Activated CD4-positive, alpha-beta T cell treated with anti-CD3 and anti-CD28 coated beads, Interleukin-2, amount 50 U/mL, for 1 hour (primary cell): ENCODE measurements at places on chromosomes 2 and 18.

DNA sequence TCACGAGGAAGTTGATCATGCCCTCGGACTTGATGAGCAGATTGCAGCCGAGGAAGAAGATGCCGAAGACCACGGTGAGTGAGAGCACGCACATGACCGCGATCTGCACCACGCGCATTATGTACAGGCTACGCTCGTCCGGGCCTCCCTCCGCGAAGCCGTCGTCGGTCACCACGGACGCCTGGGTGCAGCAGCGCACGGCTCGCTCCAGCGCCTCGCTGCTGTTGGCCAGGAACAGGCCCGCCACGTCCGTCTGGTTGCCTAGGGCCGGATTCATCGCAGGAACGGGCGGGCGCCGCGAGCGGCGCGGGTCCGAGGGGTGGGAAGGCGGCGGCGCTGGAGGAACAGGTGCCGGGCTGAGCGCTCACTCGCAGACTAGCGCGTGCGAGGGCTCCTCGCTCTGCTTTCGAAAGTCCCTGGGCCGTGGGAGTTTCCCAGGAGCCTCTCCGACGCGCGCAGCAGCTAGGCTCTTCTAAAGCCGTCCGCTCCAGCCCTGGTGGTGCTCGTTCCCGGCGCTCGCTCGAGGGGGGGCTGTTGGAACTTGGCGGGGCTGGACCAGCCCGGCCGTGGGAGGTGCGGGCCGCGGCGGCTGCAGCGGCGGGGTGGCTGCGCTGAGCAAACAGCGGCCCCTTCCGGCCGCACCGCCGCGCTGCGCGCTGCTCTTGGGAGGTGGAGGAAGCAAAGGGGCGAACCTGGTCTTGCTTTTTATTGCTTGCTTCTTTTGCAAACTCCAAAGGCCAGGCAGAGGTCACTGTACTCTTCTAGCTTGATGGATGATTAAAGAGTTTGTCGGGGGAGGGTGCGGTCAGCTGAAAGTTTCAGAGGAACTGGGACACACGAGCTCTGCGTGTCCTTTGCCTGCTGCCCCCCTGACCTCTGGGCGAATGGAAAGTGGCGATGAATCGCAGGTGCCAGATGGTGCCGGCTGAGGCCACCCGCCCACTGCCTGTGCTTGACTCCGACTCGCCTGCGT is at the start of gene RPRM:
Gene RPRM, minus strand, starts transcription at position 474 of the 973 bp plus-strand sequence. Its CDS starts 197 bp downstream, at position 277.
- peak; percentile 48 for DNase-seq

- DNase-seq: no peak
Observed at GRCh38 chr2:26590980-26591618, 50.1 kb downstream of the CIB4 start.

DNA sequence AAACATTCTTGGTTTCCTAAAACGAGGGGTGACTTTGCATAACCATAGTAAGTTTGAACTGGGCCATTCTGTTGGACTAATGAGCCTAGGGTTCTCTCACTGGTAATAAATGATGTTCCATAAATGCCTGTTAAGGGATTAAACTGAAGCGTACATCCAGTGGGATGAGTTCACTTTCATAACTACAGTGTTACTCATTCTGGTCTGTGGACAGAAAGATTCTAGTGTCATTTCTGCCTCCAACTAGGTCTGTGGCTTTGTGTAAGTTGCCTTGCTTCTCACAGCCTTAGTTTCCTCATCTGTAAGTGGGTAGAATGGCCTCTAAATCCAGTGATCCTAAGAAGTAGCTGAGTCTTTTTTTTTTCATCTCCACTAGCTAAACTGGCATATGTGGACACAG is 1860.6 kb upstream of the PIK3C3 start:
- DNase-seq: no peak

GRCh38 chr2:33216508-33217182 is 259.8 kb upstream of the RASGRP3 start:
- no peak for DNase-seq

GRCh38 chr18:68707646-68708045 is 7.3 kb downstream of the TMX3 start:
- no peak for DNase-seq

DNA sequence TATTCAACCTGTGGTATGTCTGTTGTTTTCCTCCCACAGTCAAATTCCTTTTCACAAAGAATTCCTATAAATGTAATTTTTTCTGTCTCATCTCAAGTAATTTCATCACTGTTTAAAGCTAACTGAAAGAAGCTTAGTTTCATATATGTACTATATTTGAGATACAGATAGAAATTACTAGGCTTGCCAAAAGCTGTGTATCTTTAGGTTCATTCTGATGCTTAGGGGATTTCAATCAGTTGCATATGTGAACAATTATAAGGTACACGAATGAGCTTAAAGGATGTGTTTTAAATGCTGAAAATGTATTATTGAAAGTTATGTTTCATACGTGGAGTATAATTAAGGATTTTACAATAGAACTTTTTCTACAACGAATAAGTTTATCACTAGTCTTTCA is 59.2 kb upstream of the DSG1 start:
- DNase-seq: no peak

- DNase-seq: peak; percentile 4
Observed at GRCh38 chr2:159035790-159036411, 67.5 kb downstream of the TANC1 start.

DNA sequence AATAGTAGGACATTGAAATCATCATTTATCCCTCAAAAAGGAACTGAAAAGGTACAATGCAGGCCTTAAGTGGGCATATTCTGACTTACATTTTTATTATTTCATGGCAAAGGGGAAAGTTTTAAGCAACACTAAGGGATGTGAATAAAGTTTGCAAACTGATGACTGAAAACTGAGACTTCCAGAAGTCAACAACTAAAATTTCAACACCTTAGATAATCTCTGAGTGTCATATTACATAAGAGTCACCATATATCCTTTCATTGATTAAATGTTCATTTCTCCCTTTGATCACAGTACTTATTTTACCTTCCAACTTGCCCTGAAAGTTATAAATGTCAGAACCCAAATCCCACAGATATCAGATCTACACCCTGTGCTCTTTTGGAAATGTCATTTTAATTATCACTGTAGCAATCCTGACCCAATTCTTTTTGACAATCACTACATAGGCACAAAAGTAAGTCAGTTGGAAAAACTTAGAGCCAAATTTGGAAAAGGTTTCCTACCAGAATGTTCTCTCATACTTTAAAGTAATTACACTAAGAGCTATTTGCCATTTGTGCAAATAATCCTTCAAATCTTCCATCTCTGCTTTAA is 44.4 kb upstream of the RNU4ATAC start:
- DNase-seq: no peak

- DNase-seq: no peak
Observed at GRCh38 chr2:207156451-207157161, 9.1 kb downstream of the KLF7 start.

DNA sequence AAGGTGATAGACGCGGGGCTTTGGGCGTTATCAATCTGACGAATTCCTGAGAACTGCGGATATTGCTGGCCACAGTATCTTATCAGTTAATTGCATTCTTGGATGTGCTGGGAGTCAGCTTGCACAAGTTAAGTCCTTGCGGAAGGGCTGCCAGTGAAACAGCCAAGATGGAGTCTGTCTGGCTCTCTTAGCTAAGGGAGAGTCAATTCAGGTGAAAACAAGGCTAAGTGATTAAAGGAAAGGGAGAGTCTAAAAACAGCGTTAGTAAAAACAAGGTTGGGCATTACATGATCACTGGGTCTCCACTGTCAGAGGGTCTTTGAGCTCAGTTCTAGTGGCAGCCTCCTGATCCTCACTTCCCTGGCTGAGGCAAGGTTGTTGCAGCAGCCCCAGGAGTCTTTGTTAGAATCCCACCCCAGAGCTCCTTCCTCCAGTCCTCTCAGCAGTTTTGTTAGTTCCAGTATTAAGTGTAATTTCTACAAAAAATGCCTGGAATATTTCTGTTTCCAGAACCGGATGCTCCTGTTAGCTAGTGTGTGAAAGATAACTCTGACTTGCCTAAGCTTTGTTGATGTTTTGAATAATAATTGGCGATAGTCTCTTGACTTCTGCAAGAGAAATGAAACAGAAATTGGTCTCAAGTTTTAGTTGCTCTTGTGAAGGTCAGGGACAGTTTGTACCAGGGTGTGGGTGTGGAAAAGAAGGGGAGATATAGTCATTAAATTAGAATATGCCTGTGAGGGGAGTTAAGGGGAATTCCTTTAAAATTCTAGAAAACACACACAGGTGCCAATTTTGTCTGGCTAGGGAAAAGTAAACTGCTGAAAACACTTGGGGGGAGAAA is 10.6 kb downstream of the CFLAR start:
- no peak for DNase-seq

GRCh38 chr2:36333350-36334012 is 22.1 kb upstream of the CRIM1 start:
- DNase-seq: no peak

DNA sequence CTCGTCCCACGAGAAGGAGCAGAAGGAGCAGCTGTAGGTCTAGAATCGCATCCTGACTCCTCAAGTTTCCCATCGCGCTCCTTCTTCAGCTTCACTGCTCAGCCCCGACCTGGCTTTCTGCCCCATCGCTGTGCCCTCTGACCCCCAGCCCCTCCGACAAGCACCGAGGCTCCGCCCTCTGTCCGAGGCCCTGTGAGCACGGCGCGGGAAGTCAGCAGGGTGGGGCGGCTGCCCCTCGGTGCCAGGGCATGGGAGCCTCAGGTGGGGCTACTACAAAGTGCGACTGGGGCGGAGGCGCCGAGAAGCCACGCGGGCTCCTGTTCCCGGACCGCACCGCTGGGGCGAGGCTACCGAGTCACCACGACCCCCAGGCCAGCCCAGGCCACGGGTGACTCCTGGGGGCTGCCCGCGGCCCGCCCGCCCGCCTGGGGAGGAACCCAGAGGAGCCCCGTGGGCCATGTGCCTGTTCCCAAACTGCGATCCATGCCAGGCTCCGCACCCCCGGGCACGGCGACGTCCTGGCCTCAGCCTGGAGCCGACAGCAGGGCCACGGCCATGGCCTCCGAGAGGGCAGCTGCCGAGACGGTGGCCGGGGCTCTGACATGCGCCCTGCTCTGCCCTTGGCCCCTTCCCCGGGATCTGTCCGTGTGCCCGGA is 36.6 kb upstream of the ID2 start:
- no peak for DNase-seq

- no peak for DNase-seq
Observed at GRCh38 chr2:76445880-76446279, 735.2 kb upstream of the GCFC2 start.

GRCh38 chr2:181025004-181025403 is 44.6 kb downstream of the UBE2E3 start:
- DNase-seq: no peak

- DNase-seq: no peak
Observed at GRCh38 chr2:160583146-160583535, 89.5 kb upstream of the RBMS1 start.

DNA sequence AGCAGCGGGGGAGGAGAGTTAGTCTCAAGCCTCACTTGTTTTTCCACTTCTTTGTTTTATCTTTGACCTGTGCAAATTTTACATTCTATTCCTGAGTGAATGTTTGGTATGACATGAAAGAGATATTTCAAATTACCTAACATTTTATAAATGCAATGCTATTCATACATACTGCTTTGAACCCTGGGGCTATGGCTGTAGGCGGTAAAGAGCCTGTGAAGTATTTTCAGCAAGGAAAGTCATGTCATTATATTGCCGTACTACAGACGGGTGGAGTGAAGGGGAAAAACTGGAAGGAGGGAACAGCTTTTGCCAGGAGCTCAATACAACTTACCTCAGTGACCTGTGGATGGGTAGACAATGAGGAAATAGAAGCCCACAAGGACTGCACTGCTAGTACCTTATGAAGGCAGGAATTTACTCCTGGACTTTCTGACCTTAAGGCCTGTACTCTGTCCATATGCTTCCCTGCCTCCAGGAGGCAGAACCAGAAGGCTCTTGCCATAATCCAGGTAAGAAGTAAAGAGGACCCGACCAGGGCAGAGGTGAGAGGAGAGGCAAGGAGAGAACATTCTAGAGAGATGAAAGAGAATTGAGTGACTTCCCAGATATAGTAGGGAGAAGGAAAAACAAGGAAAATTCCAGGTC is 28.4 kb upstream of the TET3 start:
- DNase-seq: no peak

GRCh38 chr2:61582165-61582564 is 44.0 kb upstream of the XPO1 start:
- no peak for DNase-seq

- no peak for DNase-seq
Observed at GRCh38 chr2:132419941-132420340, 3.3 kb downstream of the GPR39 start.

DNA sequence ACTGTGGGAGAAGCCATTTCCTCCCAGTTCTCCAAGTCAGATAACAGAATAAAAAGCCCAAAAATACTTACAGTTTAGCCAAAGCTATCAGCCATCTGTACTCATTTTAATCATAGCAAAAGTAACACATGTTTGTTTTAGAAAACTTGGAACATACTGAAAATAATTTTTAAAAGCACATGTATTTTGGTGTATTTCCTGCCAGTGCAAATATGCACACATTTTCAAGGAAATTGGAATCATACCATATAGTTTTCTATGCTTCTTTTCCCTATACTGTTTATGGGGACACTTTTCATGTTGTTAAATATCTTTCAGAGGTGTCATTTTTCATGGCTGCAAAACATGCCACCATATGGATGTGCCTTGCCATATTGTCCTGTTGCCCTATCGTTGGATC is 51.2 kb downstream of the BOD1L2 start:
- no peak for DNase-seq

- DNase-seq: no peak
Observed at GRCh38 chr2:85324639-85325465, 2.9 kb downstream of the TGOLN2 start.

- no peak for DNase-seq
Observed at GRCh38 chr18:66900837-66901236, 296.9 kb upstream of the CDH19 start.

DNA sequence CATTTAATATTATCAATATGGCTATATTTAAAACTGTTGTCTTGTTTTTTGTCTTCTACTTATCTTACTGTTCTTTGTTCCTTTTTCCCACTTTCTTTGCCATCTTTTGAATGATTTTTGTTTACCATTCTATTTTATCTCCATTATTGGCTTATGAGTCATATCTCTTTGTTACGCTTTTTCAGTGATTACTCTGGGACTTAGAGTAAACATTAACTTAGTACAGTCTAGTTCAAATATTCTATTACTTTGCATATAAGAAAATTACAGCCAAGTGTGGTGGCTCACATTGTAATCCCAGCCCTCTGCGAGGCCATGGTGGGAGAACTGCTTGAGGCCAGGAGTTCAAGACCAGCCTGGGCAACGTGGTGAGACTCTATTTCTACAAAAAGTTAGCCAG is 26.1 kb downstream of the ADCY3 start:
- DNase-seq: no peak
